NCI-H1048 (cell line): ENCODE measurements at places on chromosomes 6 and 20.
A peak's percentile ranks its signal among the peaks of the same experiment; 100 is the strongest.

GRCh38 chr20:54335299-54335698, 127.4 kb downstream of the PFDN4 start:
- no peak for DNase-seq

GRCh38 chr6:25042984-25043725, 107.4 kb upstream of the RIPOR2 start:
- no peak for DNase-seq

GRCh38 chr6:147078602-147079001, 125.6 kb upstream of the STXBP5 start:
- no peak for DNase-seq

- DNase-seq = no peak
These were observed 438.4 kb upstream of the ADGRB3 start for GRCh38 chr6:68196645-68197044.

- DNase-seq = no peak
These were observed 2.1 kb downstream of the WFDC8 start for GRCh38 chr20:45576995-45577394.

GRCh38 chr6:169454204-169454871, 200.7 kb upstream of the THBS2 start:
- no peak for DNase-seq

- no peak for DNase-seq
These were observed 20.1 kb upstream of the SERINC3 start for GRCh38 chr20:44541992-44542391.

GRCh38 chr20:31915491-31916280, 36.2 kb downstream of the PDRG1 start:
- no peak for DNase-seq

DNA sequence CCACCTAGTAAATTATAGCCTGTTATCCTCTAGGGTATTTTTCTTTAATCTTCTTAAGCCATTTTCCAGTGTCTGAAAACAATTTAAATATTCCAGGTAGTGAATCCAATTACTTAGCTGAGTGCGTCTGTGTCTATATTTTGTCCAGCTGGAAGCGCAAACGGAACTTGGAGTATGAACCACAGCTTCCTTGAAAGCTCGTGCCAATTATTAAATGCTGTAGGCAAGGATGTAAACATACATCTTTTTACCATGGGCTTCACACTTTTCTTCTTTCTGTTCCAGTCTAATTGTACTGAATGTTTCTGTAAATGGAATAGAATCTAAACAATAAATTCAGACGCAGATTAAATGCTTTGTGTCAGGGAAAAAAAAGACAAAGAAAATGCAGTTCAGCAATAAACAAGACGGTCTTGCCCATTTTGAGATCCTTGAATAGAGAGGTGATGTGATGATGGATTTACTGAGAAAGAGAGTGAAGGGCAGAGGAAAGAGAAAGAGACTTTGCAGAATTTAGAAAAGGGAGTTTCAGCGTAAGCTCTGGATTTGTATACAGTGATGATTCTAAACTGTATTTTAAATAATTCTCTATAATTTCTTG, 1.9 kb downstream of the PLCB1 start:
- peak; percentile 22 for DNase-seq
